ENCODE measurements at places on chromosomes 3 and 15. TPM values are rescaled to one million over a fixed set of nuclear protein-coding genes. Genes with fewer than 3 reads are reported as not detected.

NTRK3 gene
- total RNA-seq = 6.9 TPM

SLC28A1 gene
- not detected for total RNA-seq

CYP1A2 gene
- total RNA-seq = not detected

DNA sequence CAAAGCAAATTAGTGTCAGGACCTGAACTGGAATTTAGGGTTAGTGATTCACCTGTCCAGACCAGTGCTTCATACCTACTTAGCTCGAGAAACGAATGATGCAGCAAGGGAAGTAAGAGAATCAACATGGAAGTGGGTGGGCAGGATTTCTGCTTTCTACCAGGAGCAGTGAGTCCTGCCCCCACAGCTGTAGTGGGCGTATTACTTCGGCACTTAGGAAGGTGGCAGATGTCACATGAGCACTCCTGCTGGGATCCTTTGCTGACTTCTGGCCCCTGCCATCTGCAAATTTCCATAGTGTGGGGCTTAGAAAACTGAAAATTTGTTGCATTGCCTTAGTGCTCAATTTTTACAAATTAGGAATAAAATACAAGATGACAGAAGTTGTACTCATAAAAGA, 31.2 kb downstream of the RYR3 start:
- peaks cover 4% of the 10 kb centered on the region for H3K4me1 ChIP-seq
- no peak overlapping the region for H3K27ac ChIP-seq
- DNase-seq = no peak
- no peaks in the 10 kb centered on the region for H3K36me3 ChIP-seq
- H3K4me3 ChIP-seq = no peak overlapping the region

DNA sequence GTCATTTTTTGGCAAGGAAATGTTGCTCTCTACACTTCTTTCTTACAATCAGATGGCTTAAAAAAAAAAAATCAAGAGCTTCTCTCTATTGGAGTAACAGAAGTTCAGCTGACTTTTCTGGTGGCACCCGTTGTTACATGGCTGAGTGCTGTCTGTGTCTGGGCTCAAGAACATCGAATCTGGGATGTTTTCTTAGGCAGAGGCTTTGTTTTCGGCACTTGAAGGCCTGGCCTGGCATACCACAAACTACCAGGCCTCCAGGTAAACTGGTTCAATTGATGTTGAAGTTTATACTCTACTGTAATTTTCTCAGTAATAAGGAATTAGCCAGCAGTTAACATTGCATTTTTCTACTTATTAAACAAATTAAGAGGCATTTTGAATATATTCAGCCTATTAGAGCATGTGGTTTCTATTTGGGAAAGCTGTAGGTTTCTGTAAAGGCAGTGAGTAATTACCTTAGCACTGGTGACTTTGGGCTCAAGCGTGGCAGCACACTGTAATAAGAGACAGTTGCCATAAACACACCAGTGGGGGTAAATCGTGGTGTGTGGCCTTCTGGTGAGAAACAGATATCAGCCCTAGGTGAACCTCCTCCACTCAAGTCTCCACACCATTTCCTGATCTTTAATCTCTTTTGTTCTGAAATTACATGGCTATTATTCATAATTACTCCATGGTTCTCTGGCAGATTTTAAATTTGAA, 544.7 kb downstream of the MECOM start:
- no peak for DNase-seq
- H3K36me3 ChIP-seq = no peaks in the 10 kb centered on the region
- H3K4me3 ChIP-seq = no peak overlapping the region
- no peaks in the 10 kb centered on the region for H3K27me3 ChIP-seq
- no peak overlapping the region for H3K27ac ChIP-seq

- no peaks in the 10 kb centered on the region for H3K4me1 ChIP-seq
- no peaks in the 10 kb centered on the region for H3K27me3 ChIP-seq
- no peaks in the 10 kb centered on the region for H3K36me3 ChIP-seq
- DNase-seq = no peak
Observed at GRCh38 chr15:79682851-79683288, 213.9 kb downstream of the MTHFS start.

GRCh38 chr3:142875583-142876207, 13.2 kb downstream of the PCOLCE2 start:
- H3K4me1 ChIP-seq = no peaks in the 10 kb centered on the region
- H3K36me3 ChIP-seq = no peaks in the 10 kb centered on the region
- H3K27ac ChIP-seq = no peak overlapping the region
- no peak for DNase-seq
- no peak overlapping the region for H3K4me3 ChIP-seq
- H3K27me3 ChIP-seq = no peaks in the 10 kb centered on the region

DNA sequence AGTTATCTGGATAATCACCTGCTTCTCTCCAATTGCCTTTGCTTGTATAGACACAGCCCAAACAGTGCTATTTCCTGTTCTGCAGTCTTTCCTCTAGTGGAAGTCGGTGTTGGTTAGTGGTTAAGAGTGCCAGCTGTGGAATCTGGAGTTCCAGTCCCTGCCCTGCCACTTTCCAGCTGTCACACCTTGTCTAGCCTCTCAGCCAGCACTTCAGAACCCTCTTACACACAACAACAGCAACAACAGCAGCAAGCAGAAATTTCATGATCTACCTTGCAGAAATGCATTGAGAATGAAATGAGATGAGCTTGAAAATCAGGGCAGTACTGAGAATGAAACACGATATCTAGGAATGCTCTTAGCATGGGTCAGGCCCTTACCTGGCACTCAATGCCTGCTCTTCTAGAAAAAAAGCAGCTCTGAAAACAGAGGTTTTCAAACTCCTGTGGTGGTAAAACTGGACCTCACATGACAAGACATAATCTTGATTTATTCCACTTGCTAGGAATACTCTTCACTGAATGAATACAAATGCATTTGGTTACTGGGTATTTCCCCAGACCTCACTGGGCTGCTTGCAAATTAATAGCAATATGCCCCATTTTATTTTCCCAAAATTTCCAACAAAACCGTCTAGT, 3.3 kb upstream of the WNT5A start:
- no peaks in the 10 kb centered on the region for H3K27me3 ChIP-seq
- H3K4me1 ChIP-seq = no peaks in the 10 kb centered on the region
- no peaks in the 10 kb centered on the region for H3K36me3 ChIP-seq
- H3K27ac ChIP-seq = peak overlapping the region; percentile 2
- no peak for DNase-seq
- no peak overlapping the region for H3K4me3 ChIP-seq

DNA sequence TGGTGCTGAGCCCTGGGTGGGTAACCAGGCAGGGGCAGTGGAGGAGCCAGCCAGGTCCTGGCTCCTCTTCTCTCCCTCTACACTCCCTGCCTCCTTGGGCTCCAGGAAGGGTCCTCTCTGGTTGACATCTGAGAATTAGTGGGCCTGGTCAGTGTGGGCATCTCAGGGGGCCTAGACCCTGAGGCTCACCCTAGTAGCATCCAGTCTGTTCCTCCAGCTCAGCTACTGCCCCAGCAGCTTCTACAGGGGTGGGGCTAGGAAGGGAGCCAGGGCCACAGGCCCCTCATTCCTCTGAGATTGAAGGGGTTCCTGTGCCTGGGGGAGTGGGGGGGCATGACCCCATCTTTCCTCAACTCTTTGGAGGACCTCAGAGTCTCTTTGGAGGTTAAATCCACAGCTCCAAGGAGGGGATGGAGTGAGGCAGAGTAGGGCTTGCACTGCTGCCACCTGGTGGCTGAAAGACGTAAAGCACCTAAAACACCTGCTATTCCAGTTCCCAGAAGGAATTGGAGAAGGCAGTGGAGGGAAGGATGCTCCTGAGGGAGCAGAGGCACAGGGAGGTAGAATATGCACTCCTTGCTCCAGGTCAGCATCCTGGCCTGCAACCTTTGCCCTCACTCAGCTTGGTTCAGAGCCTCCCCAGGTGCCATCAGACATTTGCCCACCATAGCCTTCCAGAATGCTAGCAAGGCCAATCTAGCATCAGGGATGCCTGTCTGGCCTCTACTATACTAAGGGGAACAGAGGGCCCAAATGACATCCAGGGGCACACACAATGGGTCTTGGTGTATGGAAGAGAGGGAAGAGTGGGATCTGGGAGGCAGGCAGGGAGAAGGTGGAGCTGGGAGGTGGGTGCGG, 25.1 kb downstream of the C3orf18 start:
- H3K27me3 ChIP-seq = no peaks in the 10 kb centered on the region
- H3K4me1 ChIP-seq = no peaks in the 10 kb centered on the region
- DNase-seq = peak; percentile 72
- no peak overlapping the region for H3K27ac ChIP-seq

GRCh38 chr3:120560304-120561250, 35.6 kb upstream of the NDUFB4 start:
- H3K4me3 ChIP-seq = no peak overlapping the region
- no peaks in the 10 kb centered on the region for H3K4me1 ChIP-seq
- no peaks in the 10 kb centered on the region for H3K27me3 ChIP-seq
- H3K36me3 ChIP-seq = no peaks in the 10 kb centered on the region
- H3K27ac ChIP-seq = peak overlapping the region; percentile 93

DNA sequence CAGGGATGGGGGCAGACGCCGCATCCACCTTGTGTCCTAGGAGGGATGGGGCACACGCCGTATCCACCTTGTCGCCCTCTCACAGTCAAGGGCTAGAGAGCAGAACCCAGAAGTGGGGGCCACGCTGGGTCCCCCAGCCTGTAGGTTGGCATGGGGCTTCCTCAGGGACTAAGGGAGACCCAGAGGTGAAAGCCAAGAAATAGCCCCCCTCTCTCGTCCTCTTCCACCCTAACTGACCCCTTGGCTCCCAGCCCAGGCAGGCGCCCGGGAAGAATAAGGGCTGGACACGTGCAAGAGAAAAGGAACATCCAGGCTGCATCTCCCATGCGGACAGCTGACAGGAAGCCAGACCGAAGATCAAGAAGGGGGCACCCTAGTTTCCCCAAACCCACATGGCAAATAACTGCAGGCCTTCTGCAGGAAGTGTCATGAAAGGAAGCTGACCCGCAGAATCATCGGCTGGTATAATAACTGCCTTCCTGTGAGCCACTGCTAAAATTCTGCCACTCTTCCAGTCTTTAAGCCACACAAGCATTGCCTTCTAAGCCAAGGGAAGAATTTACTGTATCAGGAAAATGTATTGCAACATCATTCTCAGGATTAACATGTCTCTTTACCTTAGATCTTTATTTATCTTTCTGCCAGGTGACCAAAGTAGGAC, 38.5 kb upstream of the TFRC start:
- no peaks in the 10 kb centered on the region for H3K4me1 ChIP-seq
- H3K4me3 ChIP-seq = no peak overlapping the region
- no peaks in the 10 kb centered on the region for H3K27me3 ChIP-seq

- H3K27ac ChIP-seq = no peak overlapping the region
- no peak overlapping the region for H3K4me3 ChIP-seq
- no peaks in the 10 kb centered on the region for H3K27me3 ChIP-seq
- no peaks in the 10 kb centered on the region for H3K36me3 ChIP-seq
- no peaks in the 10 kb centered on the region for H3K4me1 ChIP-seq
- no peak for DNase-seq
Observed at GRCh38 chr3:114615523-114616085, 321.8 kb downstream of the TIGIT start.

- H3K27ac ChIP-seq = no peak overlapping the region
- H3K27me3 ChIP-seq = no peaks in the 10 kb centered on the region
- no peaks in the 10 kb centered on the region for H3K36me3 ChIP-seq
- H3K4me3 ChIP-seq = no peak overlapping the region
Observed at GRCh38 chr15:70036585-70037291, 61.0 kb downstream of the TLE3 start.

- H3K36me3 ChIP-seq = no peaks in the 10 kb centered on the region
- no peak overlapping the region for H3K4me3 ChIP-seq
- no peaks in the 10 kb centered on the region for H3K27me3 ChIP-seq
- no peak overlapping the region for H3K27ac ChIP-seq
- no peaks in the 10 kb centered on the region for H3K4me1 ChIP-seq
Observed at GRCh38 chr3:12999147-13000140, 73.8 kb downstream of the IQSEC1 start.

DNA sequence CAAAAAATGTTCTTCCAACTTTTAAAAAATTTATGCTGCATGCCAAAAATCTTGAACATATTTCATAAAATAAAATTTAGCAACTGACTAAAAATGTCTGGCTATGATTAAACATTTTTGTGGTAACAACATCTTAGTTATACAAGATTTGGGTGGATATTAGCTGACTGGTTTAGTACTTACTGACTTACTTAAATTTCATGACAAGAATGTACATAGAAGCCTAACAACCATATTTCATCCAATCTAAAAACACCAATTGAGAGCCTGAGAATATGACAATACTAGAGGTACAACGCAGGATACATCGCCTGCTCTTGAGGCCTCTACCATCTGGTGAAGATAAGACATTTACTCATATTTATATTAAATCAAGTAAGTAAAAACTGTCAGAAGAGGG, 34.6 kb downstream of the GNB4 start:
- no peaks in the 10 kb centered on the region for H3K36me3 ChIP-seq
- no peak for DNase-seq
- H3K4me1 ChIP-seq = no peaks in the 10 kb centered on the region
- H3K4me3 ChIP-seq = no peak overlapping the region

GRCh38 chr3:45355351-45355750, 33.0 kb upstream of the LARS2 start:
- no peak overlapping the region for H3K27ac ChIP-seq
- no peaks in the 10 kb centered on the region for H3K4me1 ChIP-seq
- no peaks in the 10 kb centered on the region for H3K36me3 ChIP-seq
- no peaks in the 10 kb centered on the region for H3K27me3 ChIP-seq

- no peak overlapping the region for H3K4me3 ChIP-seq
- H3K36me3 ChIP-seq = no peaks in the 10 kb centered on the region
- H3K4me1 ChIP-seq = no peaks in the 10 kb centered on the region
- no peaks in the 10 kb centered on the region for H3K27me3 ChIP-seq
Observed at GRCh38 chr3:111594205-111594604, 941 bp downstream of the ZBED2 start.

DNA sequence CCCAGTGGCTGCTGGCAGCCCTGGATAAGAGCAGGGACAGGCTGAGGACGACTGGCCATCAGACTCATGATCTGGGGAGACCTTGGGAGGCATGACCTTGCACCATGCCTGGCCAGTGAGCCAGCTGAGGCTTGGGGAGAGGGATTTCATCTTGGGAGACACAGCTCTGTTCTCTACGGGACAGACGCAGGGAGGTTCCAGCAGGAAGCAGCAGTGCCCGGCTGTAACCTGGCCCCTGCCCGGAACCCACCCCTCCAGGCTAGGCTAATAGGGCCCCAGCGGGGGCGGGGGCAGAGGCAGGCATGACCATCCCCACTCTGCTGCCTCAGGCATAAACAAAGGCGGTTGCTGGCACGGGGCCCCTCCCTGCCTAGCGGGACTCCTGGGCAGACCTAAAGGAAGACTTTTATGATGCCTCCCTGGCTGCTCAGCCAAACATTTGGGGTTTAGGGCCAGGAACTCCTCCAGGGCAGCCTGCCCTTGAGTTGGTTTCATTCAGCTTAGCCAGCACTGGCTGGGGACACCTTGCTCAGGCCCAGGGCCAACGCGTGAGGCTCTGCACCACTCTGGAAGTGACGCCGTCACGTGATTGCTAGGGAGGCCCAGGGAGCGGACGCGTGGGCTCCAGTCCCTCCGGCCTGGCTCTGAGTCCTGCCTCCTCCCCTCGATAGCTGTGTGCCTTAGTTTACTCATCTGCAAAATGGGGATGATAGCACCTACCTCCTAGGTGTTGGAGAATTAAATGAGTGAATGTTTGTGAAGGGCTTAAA, 27.6 kb downstream of the HDAC11 start:
- no peaks in the 10 kb centered on the region for H3K4me1 ChIP-seq
- H3K4me3 ChIP-seq = no peak overlapping the region
- H3K36me3 ChIP-seq = no peaks in the 10 kb centered on the region

- no peaks in the 10 kb centered on the region for H3K27me3 ChIP-seq
- H3K4me1 ChIP-seq = no peaks in the 10 kb centered on the region
- H3K36me3 ChIP-seq = no peaks in the 10 kb centered on the region
- no peak overlapping the region for H3K27ac ChIP-seq
- H3K4me3 ChIP-seq = no peak overlapping the region
Observed at GRCh38 chr3:47425959-47426358, 45.1 kb downstream of the PTPN23 start.

Data from uterus (tissue), 4 donors.